ENCODE measurements at places on chromosomes 7 and 10.

DNA sequence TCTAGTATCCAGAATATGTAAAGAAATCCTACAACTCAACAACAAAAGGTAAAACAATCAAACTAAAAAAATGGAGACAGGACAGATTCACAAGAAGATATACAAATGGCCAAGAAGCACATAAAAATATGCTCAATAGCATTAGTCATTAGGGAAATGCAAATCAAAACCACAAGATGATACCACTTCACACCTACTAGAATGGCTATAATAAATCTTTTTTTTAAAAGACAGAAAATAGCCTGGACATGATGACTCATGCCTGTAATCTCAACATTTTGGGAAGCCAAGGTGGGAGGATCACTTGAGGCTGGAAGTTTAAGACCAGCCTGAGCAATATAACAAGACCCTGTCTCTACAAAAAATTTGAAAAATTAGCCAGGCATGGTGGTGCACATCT lies 27.9 kb upstream of the CHCHD3 start:
- DNase-seq = no peak

- DNase-seq = no peak
Measured at GRCh38 chr7:4265676-4266075, 416.4 kb upstream of the FOXK1 start.

DNA sequence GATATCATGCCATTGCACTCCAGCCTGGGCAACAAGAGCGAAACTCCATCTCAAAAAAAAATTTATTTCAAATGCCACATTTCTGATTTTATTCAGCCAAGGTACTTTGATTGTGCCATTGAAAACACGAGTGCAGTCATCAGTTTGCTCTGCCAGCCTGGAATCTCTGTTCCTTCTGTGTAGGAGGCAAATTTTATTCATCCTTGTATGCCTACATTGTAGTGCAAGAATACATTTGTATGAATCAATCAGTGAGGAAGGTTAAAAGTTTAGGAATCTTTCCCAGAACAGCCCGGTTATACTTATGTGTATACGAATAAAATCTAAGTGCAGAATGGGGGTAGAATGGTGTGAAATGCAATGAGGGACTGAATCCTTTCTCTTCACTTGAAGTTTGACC lies 886 bp upstream of the TET1 start:
- DNase-seq = no peak

GRCh38 chr10:1724921-1725488 lies 12.3 kb downstream of the ADARB2 start:
- no peak for DNase-seq

DNA sequence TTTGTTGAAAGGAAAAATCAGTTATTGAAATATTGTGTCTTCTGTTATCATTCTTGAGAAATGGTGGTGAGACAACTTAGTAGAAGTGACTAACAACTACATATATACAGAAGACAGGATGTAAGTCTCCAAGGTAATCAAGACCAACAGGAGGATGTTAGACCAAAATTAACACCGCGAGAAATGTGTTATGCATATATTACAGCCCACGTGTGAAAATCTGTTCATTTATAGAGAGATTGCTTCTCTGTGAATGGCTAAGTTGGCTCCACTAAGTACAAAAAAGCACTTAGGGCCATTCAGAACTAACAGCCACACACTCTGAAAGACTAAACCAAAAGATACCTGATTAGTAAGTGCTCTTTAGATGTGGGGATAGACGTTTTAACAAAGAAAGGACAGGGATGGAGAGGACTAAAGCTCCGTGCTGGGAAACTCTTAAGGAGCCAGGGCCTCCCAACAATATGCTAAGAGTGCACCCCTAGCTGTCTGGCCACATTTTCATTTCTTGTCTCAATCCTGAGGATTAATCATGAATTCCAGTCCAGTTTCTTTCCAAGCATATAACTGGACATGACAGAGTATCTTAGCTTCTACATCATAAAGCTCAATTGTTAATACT lies 26.5 kb downstream of the HDAC9 start:
- no peak for DNase-seq

GRCh38 chr7:5283421-5284303 lies 919 bp downstream of the SLC29A4 start:
- no peak for DNase-seq

DNA sequence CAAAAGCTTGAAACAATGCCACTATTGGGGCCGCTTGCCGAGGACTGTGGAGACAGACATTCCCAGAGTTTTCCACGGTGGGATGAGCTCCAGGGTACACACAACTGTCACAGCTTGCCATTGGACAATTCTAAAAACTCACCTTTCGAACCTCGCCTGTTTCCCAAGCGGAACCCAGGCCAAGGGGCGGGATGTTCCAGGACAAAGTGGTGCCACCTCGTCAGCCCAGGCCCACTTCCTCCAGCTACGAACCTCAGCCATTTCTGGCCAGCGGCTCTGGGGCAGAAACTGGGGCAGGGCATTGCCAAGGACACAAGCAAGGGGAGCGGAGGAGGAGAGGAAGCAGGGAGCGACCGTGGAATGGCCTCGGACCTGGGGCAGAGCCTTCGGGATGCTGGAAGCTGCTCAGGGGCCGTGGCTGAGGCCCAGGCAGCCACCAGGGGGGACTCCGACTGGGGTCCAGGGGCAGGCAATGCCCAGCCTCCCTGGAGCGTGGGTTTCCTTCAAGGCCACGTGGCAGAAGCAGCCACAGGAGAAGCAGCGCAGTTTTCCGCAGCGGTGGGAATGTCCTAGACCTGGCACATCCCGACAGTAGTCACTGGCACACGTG lies 44.7 kb upstream of the INSIG1 start:
- DNase-seq = no peak

All from fibroblast of skin of back (primary cell).